Stimulated activated CD8-positive, alpha-beta memory T cell treated with anti-CD3 and anti-CD28 coated beads, Interleukin-4, amount 100 ng/mL, for 4 hours (primary cell): ENCODE measurements at places on chromosomes 2 and 18.

DNA sequence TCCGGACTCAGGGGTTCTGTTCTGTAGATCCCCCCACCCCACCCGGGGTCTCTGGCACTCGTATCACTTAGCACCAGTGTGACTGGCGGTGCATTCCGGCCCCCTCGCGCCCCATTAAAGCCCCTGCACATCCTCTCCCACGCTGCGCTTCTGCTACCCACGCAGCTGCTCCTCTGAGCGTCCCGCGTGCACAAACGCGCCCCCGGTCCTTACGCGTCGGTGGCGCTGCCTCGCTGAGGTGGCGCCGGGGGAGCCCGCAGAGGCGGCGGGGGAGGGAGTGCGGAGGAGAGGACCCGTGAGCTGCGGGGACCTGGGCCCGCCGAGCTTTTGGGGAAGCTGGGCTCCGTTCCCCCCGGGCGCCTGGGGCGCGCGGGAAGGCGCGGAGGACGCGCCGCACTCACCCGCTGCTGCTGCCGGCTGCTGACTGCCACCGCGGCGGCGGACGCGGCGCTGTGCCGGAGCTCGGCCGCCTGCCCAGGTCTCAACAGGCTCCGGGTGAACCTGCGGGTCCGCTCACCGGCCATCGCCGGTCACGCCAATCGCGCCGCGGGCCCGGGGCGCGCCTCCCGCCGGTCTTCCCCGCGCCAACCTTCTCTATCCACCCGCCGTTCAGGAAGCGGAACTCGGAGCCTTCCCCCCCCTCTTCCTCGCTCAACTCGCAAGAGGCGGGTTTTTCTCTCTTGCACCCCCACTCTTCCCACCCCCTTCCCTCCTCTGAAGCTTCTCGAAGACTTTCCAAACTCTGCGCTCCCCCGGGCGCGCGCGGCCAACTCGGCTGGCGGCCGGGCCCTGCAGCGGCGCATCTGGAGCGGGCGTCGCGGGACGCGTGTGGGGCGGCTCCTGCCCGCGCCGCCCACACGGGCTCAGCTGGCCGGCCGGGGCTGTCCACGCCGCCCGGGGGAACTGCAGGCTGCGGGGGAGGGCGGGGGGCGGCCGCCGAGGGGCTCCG, at the start of gene DOCK10:
TSS of gene DOCK10 (minus strand) at position 618 of the 949 bp plus-strand sequence. CDS start at position 524, 94 bp downstream.
- peak; percentile 71 for DNase-seq

- DNase-seq = no peak
These were observed 151.1 kb downstream of the TMEM163 start for GRCh38 chr2:134567666-134568065.

GRCh38 chr2:181411105-181411849, 45.9 kb upstream of the ITGA4 start:
- DNase-seq = no peak

- DNase-seq = no peak
These were observed 299.1 kb downstream of the PAX3 start for GRCh38 chr2:221999717-222000116.

DNA sequence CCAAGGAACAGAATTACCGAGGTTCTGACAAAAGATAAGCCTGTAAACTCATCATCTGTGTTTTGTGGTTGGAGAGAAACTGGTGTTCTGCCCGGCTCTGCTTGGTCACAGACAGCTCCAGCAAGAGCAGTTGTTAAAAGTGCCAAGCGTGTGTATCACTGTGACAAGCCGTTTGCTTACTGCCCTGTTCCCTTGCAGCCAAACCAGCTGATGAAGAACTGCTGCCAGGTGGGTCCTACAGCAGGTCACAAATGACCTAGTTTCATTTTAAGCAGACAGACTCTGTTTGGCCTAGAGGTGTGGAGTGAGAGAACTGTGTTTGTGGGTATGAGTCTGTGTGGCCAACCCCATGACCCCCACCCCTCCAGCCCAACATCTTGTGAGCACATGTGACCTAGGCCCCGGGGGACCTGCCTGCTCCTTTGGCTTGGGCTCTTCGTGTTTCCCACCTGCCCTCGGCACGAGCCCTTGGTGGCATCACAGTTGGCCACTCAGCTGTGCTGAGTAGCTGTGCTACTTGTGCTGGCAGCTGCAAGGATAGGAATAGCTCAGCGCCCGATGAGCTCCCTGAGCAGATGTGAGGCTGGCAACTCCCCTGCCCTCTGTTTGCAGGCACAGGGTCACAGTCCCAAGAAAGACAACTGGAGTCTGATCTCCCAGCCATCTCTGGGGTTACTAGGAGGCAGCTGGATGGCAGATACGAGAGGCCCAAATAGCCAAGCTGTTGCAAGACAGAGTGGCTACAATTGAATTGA, 9.7 kb downstream of the OXER1 start:
- DNase-seq = no peak

- no peak for DNase-seq
These were observed 12.8 kb upstream of the PSD4 start for GRCh38 chr2:113160962-113161361.

DNA sequence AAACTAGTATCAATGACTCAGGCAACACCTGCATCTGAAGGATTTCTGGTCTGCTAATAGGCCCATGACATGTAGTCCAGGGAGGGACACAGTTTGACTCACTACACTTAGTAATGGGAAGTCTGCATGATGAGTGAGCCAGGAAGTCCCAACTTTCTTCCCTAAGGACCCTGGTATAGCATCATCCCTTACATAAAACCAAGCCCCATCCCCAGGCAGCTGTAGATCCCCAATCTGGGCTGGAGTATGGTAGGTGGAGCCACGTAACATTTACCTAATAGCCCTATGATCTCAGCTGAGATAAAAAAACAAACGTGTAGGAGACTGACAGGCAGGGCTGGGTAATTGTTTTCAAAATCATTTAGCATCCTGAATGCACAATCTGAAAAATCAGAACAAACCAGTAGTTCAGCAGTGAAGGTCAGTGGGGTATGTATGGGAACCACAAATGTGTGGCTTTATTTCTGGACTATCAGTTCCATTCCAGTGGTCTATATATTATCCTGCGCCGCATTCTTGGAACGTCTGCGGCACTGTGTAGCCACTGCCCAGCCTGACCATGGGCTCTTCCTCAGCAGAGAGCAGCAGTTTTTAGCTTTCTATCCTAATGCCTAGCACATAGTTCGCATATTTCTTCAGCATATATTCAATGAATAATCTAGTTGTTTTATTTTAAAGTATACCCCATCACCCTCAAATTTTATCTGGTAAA, 33.5 kb downstream of the EPB41L3 start:
- no peak for DNase-seq

DNA sequence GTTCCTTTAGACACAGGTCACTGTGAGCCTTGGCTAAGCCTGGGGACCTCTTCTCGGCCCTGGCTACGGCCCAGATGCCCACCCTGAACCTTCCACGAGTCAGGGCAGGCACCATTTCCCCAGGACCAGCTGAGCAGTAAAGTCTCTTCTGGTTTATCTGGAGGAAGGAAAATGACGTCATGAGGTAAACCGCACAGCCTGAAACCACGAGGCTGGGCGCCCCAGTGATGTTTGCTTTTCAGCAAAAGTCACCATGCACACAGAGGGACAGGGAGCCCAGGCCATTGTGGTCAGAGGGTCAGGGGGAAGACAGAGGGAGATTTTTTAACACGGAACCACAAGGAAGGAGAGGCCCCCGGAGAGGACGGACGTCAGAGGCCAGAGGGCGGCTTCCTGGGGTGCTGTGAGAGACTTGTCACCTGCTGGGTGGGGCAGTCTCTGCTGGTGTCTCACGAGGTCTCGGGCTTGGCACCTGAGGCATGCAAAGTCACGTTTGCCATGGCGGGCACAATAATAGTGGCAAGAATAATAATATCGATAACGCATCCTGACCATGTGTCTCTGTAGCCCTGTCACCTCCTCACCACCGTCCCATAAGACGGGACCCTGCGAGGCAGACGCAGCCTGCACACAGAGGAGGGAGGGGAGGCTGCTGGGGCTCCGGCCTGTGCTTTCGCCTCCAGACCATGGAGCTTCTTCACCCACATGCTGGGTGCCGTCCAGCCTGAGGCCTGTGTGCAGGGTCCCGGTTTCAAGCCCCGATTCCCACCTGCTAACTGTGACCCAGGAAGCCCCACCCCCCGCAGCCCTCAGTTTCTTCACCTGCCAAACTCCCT, 33.2 kb upstream of the FOSL2 start:
- DNase-seq = peak; percentile 66

DNA sequence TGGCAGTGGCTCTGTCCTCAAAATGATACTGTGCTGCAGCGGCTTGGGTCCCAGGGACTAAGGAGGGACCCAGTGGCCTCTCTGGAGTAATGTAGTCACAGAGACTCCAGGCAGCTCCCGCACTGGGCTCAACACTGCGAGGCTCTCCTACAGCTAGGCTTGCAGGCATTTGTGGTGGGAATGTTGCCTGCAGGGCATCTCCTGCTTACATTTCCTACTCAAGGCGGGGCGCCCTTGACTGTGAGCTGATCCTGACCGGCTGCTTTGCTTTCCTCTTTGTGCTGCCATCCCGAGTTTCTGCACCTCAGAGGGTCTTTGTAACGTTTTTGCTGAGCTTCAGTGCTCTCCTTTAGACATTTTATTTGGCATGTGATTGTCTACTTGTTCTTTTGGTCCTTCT, 177.4 kb upstream of the FN1 start:
- no peak for DNase-seq

- DNase-seq = no peak
These were observed 128.0 kb upstream of the MSH6 start for GRCh38 chr2:47654790-47655562.

- no peak for DNase-seq
These were observed 29.6 kb upstream of the RPRD1A start for GRCh38 chr18:36096955-36097354.

GRCh38 chr2:58865436-58865835, 624.3 kb upstream of the FANCL start:
- DNase-seq = no peak

DNA sequence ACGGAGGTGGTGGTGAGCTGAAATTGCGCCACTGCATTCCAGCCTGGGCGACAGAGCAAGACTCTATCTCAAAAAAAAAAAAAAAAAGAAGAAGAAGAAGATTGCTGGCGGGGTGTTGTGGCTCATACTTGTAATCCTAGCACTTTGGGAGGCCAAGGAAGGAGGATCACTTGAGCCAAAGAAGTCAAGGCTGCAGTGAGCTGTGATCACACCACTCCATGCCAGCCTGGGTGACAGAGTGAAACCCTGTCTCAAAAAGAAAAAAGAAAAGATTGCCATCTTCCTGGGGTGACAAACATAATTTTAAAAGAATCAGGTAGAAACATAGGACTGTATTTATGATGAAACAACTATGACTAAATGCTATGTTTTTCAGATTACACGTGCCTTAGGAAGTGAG, 55.1 kb upstream of the EML4 start:
- no peak for DNase-seq

DNA sequence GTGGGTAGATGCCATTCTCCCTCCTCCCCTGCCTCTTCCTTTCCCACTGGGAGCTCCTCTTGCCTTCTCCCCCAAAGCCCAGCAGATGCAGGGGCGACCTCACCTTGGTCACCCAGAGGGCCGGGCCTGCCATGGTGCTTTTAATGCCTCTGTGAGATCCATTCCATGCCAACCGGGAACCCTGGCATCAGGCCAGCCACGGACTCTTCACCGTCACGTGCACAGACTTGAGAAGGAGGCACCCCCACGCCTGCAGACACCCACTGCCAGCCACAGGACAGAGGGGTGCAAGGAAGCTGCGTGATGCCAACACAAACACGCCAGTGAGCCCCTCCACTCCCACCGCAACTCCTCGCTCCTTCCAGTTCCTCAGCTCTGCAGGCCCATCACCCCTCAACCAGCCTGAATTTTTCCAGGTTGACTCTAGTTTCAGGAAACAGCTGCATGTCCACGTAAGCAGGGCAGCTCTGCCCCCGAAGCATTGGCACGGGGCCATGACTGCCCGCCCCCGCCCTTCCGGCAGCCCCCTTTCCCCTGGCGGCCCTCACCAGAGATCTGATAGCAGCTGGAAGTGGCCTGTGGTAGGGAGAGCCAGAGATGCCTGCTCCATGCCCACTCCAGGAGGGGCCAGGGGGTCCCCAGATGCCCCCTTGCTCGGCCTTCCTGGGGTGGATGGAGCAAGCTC, 50.8 kb downstream of the DNMT3A start:
- no peak for DNase-seq

DNA sequence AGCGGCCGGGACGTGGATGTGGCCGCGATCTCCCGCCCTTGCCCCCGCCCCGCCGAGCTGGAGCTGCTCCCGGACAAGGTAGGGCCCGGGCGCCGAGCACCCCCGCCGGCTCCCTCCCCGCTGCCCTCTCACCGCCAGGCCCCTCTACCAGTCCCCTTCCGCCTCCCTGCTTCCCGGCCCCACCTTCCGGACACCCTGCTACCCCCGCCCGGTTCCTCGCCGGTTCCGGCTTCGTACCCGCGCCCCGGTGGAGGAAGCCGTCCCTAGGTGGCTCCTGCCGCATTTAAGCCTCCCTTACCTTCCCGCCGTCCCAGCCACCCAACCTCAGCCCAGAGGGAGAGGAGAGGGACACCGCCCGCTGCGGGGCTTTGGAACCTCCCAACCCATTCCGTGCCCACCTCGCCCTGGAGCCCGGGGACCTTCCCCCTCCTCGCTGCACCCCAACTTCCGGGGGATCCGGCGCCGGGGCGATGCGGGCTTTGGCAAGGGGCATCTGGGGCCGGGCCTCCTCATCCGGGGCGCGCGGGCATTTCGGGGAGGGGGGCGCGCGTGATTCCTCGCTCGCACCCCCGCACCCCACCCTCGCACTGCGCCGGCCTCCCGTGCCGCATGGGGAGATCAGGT, 475 bp downstream of the B3GNT2 start:
- DNase-seq = peak; percentile 14

DNA sequence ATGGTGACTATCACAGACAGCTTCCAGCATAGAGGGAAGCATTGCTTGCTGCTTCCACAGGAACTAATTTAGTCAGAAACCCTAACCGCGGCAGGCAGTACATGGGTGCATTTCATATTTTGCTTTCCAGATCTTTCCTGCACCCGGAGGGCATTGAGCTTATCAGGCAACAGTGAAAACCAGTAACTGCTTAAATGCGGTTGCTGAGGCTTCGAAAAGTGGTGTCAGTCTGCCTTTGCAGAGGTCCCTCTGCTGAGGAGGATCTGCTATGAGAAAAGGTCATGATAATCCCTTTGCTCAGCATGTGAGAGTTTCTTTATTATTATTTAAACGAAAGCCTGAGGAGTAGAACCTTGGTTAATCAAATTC, 44.6 kb upstream of the ROCK2 start:
- no peak for DNase-seq

GRCh38 chr2:71849607-71850305, 297.9 kb downstream of the CYP26B1 start:
- DNase-seq = no peak

DNA sequence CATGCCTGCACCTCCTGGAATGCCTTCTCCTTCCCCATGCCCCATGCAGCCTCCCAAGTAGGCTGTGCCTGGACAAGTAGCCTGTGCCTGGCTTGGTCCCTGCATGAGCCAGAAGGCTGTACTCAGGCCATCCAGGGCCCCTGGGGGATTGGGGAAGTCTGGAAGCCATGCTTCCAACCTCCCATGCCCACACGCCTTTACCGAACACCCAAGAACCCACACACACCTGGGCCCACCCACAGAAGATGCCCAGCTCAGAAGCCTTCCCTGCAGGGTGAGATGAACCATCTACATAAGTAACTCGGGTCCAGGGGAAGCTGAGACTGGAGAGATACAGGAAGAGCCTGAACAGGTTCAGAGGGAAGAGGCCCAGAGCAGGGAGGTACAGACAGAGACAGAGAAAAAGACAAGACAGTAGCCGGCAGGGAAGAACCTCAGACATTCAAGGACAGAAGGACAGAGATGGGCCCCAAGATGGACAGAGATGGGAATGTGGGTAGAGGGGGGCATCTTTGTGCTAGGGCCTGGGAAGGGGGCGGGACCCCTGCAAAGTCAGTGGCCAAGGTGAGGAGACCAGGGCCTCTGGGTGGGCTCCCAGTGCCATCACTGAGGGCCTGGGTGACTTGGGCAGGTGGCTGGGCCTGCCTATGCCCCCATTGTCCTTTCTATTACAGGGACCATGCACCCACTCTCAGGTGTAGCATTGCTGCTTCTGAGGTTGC, 4.3 kb downstream of the BIN1 start:
- DNase-seq = no peak
